ENCODE measurements at places on chromosomes 13 and 19.

DNA sequence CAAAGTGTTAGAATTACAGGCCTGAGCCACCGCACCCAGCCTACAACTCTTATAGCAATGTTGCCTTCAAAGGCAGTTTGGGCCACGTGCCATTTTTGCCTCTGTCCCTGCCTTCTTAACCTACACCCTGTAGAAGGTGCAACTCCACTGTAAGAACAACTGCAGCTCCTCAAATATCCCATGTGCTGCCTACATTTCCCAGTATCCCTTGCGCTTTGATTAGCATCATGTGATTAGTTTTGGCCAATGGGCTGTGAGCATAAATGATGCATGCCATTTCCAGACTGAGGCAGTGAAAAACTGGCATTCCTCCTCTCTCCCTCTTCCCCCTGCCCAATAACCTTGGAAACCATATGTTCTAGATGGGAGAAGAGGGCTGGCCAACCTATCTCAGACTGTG, 75.2 kb upstream of the MRI1 start:
- DNase-seq, result no peak

DNA sequence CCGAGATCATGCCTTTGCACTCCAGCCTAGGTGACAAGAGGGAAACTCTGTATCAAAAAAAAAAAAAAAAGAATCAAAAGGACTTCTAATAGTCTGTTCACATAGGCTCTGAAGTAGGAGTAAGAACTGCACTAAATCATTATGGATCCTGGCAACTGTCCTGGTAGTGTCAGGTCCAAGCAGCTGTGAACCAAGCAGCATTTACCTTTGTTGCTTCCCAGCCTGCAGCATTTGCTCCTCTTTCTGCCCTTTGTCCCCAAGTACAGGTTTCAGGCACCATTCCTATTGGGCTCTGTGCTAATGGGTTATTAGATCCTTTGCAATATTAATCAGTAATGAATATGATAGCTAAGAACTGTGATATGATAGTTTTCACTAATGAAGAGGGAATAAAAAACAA, 77.4 kb upstream of the NBEA start:
- no peak for DNase-seq

GRCh38 chr13:111953546-111954178, 113.3 kb upstream of the SOX1 start:
- DNase-seq, result no peak

GRCh38 chr13:73340069-73340468, 281.3 kb downstream of the KLF5 start:
- no peak for DNase-seq

- DNase-seq, result no peak
Measured at GRCh38 chr13:48424212-48424611, 11.3 kb upstream of the LPAR6 start.

GRCh38 chr19:36987091-36987490, 71.0 kb downstream of the ZNF568 start:
- no peak for DNase-seq

DNA sequence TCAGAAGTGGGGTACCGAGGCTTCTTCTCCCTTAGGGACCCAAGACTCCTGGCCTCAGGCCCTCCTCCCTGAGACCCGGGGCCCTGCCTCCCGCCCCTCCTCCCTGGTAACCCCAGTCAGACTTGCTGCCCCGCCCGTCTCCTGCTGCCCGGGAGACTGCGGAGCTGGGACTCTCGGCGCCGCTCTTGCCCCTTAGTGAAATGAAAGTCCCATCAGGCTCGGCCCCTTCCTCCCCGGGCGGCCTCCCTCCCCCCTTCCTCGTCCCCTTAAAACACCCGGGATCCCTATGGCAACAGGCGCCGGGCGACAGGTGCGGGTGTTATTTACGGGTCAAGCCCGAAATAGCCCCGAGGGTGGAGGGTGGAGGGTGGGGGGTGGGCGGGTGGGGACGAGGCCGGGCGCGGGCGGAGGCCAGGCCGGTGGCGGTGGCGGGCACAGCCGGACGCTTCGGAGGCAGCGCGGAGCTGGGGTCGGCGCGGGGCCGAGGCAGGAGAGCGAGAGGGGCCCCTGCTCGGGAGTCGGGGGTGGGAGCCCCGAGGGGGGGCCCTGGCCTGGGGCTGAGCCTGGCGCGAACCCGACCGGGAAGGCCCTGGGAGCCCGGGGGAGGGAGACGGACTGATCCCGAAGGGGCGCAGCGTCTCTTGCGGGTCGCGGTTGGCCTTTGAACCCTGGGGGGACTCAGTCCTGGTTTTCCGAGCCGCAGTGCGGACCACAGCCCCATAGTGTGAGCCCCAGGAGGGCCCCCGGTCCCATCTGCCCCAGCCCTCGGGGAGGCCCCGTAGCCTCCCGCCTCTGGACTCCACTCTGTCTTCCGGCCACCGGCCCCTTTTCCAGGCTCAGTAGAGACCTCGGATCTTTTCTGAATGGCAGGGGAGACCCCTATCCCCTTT, at the start of gene CACNG6:
TSS of gene CACNG6 (plus strand) at position 414 of the 890 bp plus-strand sequence. CDS start 1,241 bp downstream, outside the sequence.
- DNase-seq, result no peak

DNA sequence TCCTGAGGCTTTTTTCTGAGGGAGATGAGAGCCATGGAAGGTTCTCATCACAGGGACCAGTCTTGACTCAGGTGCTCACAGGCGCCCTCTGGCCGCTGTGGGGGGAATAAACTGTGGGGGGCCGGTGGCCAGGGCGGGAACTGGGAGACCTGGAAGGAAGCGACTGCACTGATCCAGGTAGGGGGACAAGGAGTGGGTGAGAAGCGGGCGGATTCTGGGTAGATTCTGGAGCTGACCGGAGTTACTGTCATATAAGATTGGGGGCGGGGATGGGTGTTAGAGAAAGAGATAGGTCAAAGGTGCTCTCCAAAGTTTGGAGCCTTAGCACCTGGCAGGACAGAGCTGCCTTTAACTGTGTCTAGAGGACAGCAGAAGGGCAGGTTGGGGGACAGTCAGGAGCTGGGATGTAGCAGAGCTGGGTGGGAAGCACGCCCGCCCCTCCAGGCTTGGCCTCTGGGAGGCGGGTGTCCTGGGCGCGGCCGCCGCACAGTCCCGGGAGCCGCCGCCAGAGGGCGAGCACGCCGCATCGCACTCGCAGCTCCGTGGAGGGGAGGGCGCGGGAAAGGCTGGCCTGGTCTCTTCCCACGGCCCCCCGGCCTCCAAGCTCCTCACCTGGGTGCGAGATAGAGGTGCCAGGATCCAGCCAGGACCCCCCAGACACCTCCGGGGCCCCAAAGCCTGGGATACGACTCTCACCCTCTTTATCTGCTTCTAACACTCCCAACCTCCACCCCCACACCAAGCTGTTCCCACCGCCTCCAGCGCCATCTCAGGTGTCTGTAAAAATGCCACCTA, 4.2 kb upstream of the DAND5 start:
- DNase-seq, result peak; percentile 82

- no peak for DNase-seq
Measured at GRCh38 chr19:21824679-21825078, 11.3 kb downstream of the ZNF43 start.

GRCh38 chr19:7783991-7784423, 21.0 kb downstream of the CLEC4M start:
- no peak for DNase-seq

DNA sequence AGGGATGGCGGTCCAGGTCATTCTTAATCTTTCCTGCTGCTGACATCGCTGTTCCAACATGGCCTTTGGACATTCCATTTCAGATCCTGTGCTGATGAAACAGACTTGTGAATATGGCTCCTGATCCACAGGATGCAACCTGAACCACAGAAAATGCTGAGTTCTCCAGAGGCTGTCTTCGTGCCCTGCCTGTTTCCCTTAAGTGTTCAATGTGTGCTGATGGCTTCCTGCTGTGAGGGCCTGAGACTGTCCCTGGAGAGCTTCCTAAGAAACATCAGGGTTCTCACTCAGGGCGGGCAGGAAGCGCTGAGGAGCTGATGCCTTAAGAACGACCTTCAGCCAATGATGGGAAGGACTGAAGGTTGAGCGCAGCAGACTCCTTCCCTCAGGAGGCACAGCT, 909.4 kb downstream of the UQCRFS1 start:
- no peak for DNase-seq

DNA sequence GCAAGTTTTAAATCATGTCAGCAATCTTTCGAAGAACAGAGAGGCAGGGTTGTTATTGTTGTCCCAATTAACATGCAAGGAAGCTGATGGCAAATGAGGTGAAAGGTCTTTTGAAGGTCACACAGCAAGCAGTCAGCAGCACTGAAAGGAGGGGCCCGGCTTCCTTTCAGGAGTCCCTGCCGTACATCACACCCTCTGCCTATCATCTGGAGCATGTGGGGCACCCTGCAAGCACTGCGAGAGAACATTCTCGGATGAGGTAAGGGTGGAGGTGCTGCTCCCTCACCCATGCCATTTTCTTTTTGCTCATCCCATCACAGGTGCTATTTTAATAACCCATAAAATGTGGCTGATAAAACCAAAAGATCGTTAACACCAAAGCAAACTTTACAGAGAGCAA, 111.2 kb downstream of the ENOX1 start:
- no peak for DNase-seq

DNA sequence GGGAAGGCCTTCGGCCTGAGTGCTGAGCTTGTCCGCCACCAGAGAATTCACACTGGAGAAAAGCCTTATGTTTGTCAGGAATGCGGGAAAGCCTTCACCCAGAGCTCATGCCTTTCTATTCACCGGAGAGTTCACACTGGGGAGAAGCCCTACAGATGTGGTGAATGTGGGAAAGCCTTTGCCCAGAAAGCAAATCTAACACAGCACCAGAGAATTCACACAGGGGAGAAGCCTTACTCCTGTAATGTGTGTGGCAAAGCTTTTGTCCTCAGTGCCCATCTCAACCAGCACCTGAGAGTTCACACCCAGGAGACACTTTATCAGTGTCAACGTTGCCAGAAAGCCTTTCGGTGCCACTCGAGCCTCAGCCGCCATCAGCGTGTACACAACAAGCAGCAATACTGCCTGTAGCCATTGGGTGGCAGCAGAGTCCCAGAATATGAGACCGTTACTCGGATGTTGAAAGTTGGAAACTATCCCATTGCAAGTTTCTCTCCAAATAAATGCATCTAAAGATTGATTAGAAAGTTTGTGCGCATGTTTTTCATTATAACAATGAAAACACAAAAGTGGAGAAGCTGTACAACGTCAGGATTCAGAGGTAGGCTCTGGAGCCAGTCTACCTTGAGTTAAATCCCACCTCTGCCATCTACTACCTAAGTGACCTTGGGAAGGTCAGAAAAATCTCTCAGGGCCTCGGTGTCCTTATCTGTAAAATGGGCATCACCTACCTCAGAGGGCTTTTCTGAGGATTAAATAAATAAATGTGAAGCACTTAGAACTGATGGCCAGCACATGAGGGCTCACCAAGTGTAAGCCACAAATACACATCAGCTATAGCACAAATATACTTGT, 21.1 kb downstream of the ZNF473 start:
- peak; percentile 46 for DNase-seq

GRCh38 chr13:23899555-23899954, 2.3 kb upstream of the C1QTNF9B start:
- DNase-seq, result no peak

DNA sequence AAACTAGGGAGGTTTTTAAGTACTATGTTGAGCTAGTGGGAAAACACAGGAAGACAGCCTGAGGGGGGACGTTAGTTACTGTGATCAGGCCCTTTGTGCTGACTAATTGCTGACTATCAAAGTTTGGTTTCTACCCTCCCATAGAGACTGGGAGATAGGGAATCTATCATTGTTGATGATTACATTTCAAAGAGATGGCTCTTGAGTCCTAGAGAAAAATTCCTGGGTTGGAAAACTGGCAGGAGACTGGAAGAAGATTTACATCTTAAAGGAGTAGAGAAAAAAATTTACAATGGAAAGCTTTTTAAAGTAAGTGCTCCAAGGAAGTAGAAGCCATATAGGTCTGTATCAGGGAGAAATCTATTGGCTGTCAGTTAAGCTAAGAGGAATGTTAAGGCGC, 522.0 kb upstream of the KLHL1 start:
- no peak for DNase-seq

Measured in stimulated activated CD4-positive, alpha-beta T cell treated with anti-CD3 and anti-CD28 coated beads, Interleukin-4, amount 100 ng/mL, for 4 hours (primary cell).